ENCODE measurements at places on chromosomes 16 and 17. TPM values are rescaled to one million over a fixed set of nuclear protein-coding genes. Genes with fewer than 3 reads are reported as not detected.
A peak's percentile ranks its signal among the peaks of the same experiment; 100 is the strongest.

The SLC7A6OS gene
- total RNA-seq: 6.6 TPM

The DEXI gene
- 38.4 TPM for total RNA-seq

The AXIN1 gene
- total RNA-seq: 19.3 TPM

The CES3 gene
- total RNA-seq: 0.29 TPM

The KRTAP9-2 gene
- not detected for total RNA-seq

The AATK gene
- 0.17 TPM for total RNA-seq

The TBC1D3I gene
- not detected for total RNA-seq

The INPP5K gene
- total RNA-seq: 43.3 TPM

The ZG16 gene
- not detected for total RNA-seq

GRCh38 chr17:57329380-57330214, 73.3 kb downstream of the MSI2 start:
- no peak for DNase-seq

GRCh38 chr16:66746048-66746447, 5.4 kb downstream of the DYNC1LI2 start:
- DNase-seq: no peak

DNA sequence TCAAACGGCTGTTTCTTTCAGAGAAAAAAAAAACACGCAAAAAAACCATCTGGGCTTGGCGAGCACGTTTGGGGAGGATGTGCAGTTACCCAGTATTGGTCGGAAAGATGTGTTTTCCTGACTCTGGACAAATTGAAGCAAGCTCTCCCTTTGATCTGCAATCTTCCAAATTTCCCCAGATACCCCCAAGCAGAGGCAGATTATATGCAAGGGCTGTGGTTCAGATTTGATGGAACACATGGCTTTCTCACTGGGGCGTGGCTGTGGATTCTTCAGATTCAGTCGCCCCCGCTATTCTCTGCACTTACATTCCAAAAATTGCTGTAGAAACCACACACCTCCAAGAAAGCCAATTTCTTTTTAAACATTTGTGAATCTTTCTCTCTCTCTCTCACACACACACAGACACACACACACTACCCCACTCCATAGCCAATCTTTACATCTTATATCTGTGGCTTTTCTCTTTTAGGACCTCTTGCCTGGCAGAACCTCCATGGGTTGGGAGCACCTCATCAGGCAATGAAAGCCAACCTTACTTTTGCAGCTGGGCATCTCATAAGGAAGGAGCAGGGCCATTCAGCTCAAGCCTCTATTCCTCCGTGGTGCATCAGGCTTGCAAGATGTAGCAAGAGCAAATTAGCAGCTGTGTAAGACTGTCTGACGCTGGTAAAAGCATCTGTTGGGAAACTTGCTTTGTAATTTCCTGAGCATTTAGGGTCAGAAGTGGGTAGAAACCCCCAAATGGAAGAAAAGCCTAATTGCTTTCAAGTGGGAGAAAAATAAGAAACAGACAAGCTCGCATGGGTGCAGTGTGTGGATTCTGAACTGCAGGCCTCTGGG, 103.9 kb upstream of the FAM20A start:
- DNase-seq: peak; percentile 29

GRCh38 chr17:42980766-42981397, 517 bp downstream of the RUNDC1 start:
- peak; percentile 63 for DNase-seq

DNA sequence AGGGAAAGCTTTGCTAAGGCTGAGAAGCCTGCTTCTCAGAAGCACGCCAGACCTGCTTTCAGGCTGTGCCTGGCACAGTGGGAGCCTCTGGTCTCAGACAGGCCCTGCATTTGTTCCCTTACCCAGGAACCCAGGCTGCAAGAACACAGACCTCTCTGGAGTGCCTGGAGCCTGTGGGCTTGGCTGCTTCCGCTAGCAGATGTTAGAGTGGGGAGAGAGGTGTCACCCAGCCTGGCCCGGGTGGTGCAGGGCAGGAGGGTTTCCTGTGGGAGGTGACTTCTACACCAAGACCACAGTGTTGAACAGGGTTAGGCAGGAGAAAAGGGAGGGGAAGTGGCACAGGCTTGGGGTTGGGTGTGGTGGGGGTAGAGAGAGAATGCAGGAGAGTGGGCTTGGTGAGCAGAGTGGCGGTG, 35.8 kb upstream of the ADGRG1 start:
- no peak for DNase-seq

GRCh38 chr17:44549686-44550085, 7.6 kb upstream of the FZD2 start:
- DNase-seq: no peak

- no peak for DNase-seq
Observed at GRCh38 chr16:70253291-70254106, 1.8 kb upstream of the EXOSC6 start.

DNA sequence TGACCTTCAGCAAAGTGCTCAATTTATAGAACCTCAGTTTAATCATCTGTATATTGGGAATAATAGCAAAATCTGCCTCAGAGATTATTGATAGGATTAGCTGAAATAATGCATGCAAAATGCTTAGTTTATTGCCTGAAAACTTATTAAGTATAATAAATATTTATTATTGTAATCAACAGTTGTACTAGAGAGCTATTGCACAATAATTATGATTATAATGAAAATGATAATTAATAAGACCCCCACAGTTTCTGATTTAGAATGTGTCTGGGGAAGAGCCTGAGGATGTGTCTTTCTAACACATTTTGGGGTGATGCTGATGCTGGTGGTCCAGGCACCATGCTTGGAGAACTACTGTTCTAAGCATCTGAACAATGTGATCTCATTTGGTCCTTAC, 419.6 kb downstream of the NPIPA7 start:
- no peak for DNase-seq

DNA sequence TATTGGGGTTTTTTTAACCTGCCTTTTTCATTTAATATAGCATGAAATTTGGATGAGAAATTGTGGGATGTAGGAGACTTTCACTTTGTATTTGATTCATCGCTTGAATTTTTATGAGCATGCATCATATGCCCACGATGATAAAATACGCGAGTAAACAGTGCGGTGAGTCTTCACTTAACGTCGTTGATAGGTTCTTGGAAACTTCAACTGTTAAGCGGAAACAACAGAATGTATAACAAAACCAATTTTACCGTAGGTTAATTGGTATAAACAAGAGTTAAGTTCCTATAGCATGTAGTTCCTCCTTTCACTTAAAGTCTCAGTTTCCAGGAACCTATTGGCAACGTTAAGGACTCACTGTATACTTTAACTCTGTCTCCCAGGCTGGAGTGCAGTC, 28.7 kb downstream of the MMP15 start:
- DNase-seq: no peak

- peak; percentile 83 for DNase-seq
Observed at GRCh38 chr17:40560592-40561293, 4.5 kb downstream of the CCR7 start.

DNA sequence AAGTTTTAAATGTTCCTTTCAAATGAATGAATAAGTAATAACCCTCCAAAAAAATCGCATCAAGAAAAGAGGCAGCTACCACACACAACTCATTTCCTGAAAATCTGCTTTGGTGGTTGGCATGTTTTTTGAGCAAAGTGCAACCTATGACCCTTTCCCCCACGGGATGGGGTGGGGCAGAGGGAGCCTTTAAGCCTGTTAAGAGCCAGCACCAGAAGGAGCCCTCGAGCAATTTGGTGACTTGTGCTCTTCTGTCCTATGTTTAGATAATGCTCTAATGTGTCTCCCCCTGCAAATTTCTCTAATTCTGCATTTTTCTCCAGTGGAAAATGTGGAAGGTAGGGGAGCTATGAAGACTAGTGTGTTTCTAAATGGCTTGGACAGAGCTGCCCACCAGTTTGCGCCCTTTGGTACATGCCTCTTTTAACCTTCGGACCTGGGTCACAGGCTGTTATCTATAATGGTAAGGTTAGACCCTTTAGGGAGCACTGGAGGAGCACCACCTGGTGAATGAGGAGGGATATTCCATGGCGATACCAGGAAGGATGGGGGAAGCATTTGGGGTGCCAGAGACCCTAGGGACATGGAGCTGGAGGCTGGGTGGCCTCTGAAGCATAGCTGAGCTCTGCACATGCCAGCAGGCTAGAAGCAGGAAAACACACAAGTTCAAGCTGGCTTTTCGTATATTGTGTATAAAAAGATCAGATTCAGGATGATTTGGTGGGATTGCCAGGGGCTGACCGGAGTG, 1.6 kb downstream of the PYCARD start:
- DNase-seq: peak; percentile 25

- no peak for DNase-seq
Observed at GRCh38 chr16:89233678-89234490, 16.4 kb downstream of the ZNF778 start.

Data from Daoy (cell line).